ENCODE measurements at places on chromosomes 12 and 14.

- no peak for DNase-seq
Measured at GRCh38 chr14:39593377-39593776, 161.1 kb upstream of the FBXO33 start.

DNA sequence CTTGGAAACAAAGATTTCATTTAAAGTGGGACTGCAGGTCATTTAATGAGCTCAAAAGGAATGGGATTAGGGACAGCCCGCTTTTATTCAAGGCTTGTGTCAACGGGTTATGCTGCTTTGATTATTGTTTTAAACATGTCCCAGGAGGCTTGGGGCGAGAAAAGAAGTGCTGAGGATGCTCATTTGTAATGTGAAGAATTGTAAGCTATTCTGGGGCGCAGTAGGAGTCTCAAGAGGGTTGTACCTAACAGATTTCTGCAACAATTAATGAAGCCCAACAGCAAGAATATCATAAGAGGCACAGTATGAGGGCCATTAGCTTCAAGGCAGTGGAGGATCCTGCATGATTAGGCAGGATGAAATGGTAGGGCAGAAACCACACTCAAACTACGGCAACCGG, 122.5 kb downstream of the KTN1 start:
- no peak for DNase-seq

GRCh38 chr12:79973801-79974200, 38.9 kb upstream of the PPP1R12A start:
- DNase-seq, result no peak

DNA sequence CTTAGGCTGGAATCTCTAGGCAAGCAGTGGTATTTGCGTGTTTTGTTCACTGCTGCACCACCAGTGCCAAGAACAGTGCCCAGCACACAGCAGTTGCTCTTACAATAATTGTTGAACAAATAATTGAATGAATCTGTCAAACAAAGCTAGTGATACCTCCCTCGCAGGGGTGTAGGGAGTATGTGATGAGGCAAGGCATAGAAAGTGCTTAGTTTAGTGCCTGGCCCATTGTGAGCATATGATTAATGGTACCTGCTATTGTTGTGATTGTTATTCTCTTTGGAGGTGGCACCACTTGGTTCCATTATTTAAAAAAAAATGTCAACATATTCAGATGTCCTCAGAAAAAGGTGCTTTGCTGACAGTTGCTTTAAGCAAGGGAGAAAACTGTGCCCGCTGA, 210.1 kb upstream of the TBX3 start:
- DNase-seq, result no peak

DNA sequence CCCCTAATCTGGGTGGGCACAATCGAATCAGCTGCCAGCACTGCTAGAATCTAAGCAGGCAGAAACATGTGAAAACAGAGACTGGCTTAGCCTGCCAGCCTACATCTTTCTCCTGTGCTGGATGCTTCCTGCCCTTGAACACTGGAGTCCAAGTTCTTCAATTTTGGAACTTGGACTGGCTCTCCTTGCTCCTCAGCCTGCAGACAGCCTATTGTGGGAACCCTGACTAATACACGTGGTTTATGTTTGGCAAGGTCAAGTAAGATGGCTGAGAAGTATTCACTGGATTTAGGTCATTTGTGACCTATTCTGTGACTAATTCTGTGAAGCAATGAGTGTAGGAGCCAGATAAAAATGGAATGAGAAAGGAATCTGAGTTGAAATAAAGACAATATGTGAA, 11.0 kb downstream of the GPR135 start:
- DNase-seq, result no peak

- DNase-seq, result peak; percentile 47
Measured at GRCh38 chr14:93936245-93936644, 9.1 kb downstream of the FAM181A start.

DNA sequence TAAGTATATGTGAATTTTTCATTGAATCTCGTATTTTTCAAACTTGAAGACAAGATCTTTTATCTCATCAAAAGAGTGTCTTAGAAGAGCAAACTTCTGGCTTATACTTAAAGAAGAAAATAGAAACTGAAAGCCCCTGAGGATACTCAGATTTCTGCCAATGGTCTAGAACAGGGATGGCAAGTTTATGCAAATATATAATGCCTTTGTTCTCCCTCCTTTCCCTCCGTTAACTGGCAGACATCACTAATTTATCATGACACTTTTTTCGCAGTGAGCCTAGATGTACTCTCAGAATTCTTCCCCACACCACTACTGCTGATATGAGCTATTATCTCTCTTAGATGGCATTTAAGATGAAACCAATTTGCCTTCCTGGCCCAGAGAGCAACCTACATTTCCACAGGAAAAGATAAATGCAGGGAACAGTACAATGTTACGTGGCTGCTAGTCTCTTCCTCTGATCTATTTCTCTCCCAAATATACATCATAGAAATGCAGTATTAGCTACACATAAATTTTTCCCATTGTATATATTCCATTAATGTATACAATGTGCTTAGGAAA, 40.0 kb upstream of the DAAM1 start:
- no peak for DNase-seq

- no peak for DNase-seq
Measured at GRCh38 chr14:85947461-85948139, 417.7 kb downstream of the FLRT2 start.

DNA sequence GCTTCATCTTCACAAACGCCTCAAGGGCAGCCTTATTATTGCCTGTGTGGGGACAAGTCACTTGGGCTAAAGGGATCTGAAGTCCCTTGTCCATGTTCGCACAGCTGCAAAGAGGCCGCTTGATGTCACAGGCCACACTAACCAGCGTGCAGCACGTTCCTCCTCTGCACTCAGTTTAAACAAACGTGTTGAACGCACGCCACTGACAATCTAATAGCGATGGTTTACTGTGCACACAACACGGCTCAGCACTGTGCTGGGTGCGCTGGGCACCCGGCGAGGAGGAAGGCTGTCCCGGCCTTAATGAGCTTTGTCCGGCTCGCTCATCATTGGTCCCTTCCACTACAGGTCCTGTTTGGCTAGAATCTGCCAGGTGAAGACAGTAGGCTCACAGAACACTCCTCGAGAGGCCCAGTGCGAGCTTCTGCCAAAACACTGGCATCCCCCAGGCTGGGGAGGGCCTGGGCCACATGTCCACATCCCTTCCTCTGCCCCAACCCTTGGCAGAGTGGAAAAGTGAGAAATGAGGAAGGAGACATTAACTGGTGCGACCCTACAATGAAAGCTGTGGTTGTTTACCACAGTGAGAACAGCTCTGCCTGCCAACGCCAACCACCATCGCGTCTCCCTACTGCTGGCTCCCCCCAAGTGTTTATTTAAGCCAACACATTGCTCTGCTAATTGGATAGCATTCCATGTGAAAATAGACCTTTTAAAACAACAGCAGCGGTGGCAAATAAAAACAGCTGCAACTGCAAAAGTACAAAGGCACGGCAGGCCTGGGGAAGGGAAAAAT, 113.2 kb downstream of the RBM19 start:
- peak; percentile 45 for DNase-seq

- DNase-seq, result no peak
Measured at GRCh38 chr12:51200806-51201205, 17.1 kb downstream of the POU6F1 start.

DNA sequence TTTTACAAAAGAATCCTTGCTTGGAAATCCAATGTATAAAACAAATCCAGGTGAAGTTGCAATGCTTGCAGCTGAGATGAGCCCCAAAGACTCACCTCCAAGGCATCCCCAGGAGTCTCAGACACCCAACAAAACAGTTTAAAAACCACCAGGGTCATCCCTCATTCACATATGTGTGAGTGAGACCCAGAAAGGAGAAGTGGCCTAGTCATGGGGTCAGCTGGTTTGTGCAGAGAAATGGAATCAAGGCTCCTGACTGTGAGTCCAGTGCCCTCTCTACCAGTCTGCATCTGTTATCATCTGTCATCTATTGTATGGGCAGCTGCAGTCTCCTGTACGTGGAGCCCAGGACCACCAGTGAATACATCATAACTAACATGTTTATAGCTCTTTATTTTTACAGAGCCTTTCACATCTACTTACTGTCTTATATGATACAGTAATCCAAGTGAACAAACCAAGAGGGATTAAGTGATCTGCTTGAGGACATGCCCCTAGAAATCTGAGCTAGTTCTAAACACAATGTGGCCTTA, 27.1 kb downstream of the PLEKHG7 start:
- no peak for DNase-seq

DNA sequence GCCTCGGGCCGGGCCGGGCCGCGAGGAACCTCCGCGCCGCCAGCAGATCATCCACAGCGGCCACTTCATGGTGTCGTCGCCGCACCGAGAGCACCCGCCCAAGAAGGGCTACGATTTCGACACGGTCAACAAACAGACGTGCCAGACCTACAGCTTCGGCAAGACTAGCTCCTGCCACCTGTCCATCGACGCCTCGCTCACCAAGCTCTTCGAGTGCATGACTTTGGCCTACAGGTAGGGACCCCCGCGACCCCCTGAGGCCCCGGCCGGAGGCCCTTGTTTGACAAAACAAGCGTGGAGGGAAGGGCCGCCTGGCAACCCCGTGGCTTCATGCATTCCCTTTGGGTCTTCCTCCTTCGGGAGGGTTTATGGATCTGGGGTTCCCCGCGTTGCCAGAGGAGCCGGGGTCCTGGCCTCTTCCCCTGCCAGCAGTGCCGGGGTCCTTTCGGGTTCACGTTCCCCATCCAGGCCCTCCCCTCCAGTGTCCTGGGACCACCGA, 526 bp downstream of the MLXIP start:
- DNase-seq, result no peak

- no peak for DNase-seq
Measured at GRCh38 chr14:101538878-101539277, 22.4 kb upstream of the DIO3 start.

DNA sequence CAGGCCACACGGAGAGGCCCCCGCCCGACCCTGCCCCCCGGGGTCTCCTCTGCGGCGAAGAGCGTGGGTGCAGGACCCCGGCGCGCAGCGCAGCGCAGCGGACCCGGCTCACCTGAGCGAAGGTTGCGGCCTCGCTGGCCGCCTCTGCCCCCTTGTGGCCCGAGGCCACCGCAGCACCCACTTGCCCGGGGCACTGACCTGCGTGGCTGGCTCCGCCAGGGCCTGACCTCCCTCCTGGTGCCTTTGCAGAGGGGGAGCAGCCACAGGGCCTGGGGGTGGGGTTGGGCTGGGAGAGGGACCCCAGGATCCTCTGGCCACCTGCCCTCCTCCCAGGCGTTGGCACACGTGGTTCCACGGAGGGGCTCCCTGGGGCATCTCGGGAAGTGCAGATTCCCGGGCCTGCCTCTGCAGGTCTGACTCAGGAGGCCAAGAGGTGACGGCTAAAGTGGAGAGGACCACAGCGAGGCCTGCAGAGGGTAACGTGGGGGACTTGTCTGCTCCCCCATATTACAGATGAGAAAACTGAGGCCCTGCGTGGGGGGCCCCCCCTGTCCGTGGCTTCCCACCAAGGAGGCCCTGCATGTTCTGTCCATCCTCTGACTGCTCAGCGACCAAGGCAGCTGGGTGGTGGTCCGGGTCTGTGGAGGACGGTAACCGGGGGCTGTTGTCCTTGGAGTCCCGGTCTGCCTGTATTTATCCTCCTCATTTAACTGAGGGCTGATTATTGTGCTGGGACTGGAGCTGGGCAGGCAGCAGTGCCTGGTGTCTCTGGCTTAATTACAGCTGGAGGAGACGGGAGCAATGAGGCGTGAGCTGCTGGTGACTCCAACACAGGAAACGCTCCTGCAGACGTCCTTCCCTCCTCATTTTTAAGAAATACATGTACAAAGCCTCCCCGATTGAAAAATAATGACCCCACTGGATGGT, 67.9 kb upstream of the BEGAIN start:
- DNase-seq, result no peak

DNA sequence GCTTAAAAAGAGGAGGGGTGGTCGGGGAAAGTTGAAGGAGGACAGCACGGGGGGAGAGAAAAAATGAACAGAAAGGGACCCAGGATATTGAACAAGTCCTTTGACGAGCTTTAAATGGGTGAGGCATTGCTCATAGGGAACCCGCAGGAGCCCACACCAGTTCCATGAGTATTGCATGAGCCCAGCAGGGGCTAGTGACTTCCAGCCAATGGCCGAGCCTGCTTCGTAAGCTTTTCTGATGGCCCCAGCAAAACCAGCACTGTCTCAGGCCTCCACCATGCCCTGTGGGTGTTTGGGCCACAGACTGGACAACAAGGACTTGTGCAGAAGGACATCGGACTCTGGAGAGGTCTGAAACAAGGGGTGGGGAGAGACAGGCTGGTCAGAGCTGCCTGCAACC, 109.5 kb downstream of the ZFP36L1 start:
- no peak for DNase-seq

GRCh38 chr12:49897276-49897675, 6.4 kb downstream of the FAIM2 start:
- no peak for DNase-seq

- DNase-seq, result no peak
Measured at GRCh38 chr12:29638528-29638927, 141.0 kb upstream of the OVCH1 start.

- no peak for DNase-seq
Measured at GRCh38 chr12:130916241-130916911, 37.3 kb upstream of the ADGRD1 start.

GRCh38 chr12:42855362-42855950, 265.9 kb upstream of the PRICKLE1 start:
- no peak for DNase-seq

DNA sequence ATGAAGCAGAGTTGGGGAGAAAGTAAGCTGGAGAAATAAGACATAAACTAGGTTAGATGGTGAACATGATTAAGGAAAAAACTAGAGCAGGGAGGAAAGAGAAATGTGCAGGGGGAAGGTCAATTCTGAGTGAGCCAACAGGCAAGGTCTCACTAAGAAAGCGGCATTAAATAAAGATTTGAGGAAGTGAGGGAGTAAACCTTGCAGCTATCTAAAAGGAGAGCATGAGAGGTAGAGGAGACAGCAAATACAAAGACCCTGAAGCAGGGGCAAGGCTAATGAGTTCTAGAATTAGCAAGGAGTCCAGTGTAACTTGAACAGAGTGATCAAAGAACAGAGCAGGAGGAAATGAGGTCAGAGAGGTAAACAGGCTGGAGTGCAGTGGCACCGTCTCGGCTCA, 4.4 kb upstream of the SOCS2 start:
- DNase-seq, result peak; percentile 25

- no peak for DNase-seq
Measured at GRCh38 chr14:88960496-88960895, 136.0 kb downstream of the TTC8 start.

GRCh38 chr12:13102461-13103195, 839 bp downstream of the GSG1 start:
- DNase-seq, result peak; percentile 46

DNA sequence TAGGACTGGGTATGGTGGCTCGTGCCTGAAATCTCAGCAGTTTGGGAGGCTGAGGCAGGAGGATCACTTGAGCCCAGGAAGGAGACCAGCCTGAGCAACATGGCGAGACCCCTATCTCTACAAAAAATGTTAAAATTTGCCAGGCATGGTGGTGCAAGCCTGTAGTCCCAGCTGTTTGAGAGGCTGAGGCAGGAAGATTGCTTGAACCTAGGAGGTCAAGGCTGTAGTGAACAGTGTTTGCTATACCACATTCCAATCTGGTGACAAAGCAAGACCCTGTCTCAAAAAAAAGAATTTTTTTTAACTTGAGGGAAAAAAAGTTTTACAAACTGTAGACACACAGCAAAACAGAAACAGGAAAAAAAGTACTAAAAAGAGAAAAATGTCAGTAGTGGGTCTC, 2.3 kb upstream of the MAP3K9 start:
- DNase-seq, result no peak
